ENCODE measurements at places on chromosomes 6 and 20.
A peak's percentile ranks its signal among the peaks of the same experiment; 100 is the strongest.

- no peak for DNase-seq
These were observed 319.1 kb upstream of the QKI start for GRCh38 chr6:163095401-163095800.

- no peak for DNase-seq
These were observed 9.3 kb downstream of the WDR27 start for GRCh38 chr6:169692516-169692915.

- no peak for DNase-seq
These were observed 1.6 kb upstream of the ARMC2 start for GRCh38 chr6:108846628-108847027.

GRCh38 chr6:108350528-108350927 is 55.7 kb downstream of the AFG1L start:
- peak; percentile 38 for DNase-seq

DNA sequence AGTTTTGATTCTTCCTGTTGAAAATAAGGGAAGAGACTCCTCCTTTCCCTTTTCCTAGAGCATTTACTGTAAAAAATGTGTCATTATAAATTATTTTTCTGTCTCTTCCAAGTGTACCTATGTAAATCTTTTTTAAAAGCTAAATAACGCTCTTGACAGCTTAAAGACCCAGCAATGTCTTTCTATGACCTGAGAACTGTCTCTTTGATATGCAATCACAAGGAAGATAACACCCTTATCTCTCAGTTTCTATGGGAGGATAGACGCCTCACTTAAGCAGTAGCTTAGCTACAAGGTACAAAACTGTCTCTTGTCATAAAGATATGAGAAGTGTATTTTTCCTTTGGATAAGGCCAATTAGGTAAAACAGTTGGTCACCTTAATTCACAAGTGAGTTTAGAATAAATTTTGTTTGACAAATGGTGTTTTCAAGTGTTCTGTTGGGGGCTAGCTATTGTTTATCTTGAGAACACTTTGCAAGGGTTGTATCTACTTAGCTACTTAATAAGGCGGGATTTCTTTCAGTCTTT is 980.6 kb upstream of the EYS start:
- no peak for DNase-seq

DNA sequence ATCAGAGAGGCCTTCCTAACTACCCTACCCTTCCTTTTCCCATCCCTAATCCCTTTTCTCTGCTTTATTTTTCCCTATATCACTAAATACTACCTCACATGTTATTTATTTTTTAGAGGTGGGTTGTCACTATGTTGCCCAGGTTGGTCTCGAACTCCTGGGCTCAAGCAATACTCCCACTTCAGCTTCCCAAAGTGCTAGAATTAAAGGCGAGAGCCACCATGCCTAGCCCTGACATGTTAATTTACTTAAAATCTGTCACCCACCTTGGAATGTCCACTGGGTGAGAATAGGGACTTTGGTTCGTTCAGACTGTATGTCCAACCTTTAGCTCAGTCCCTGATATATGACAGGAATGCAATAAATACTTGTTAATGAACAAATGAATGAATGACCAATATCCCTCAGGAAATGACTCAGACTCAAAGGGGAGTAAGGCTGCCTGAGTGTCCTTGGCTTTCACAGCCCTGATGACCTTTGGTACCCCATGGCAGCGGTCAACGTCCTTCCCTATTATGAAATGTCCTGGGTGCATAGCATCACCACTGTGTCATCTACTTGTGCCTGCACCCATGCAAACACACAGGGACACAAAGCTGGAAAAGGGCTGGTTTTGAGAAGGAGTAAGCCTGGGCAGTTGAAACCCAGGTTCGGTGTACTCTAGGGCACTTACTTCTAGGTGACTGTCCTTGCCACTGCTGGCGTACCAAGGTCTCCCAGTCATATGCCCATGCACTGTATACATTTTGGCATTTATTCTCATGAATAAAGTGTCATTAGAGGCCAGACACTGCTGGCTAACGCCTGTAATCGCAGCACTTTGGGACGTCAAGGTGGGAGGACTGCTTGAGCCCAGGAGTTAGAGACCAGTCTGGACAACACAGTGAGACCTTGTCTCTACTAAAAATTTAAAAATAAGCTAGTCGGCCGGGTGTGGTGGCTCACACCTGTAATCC is 26.5 kb downstream of the BCL2L1 start:
- DNase-seq: peak; percentile 94

DNA sequence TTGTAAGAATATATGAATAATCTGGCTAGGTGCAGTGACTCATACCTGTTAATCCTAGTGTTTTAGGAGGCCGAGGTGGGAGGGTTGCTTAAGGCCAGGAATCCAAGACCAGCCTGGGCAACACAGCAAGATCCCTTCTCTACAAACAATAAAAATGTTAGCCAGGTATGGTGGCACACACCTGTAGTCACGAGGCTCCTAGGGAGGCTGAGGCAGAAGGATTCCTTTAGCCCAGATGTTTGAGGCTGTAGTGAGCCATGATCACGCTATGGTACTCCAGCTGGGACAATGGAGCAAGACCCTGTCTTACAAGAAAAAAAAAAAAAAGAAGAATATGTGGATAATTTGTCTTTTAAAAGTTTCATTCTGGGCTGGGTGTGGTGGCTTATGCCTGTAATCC is 75.4 kb downstream of the SH3BGRL2 start:
- no peak for DNase-seq

- DNase-seq: no peak
These were observed 37.0 kb downstream of the PEX7 start for GRCh38 chr6:136859430-136859829.

DNA sequence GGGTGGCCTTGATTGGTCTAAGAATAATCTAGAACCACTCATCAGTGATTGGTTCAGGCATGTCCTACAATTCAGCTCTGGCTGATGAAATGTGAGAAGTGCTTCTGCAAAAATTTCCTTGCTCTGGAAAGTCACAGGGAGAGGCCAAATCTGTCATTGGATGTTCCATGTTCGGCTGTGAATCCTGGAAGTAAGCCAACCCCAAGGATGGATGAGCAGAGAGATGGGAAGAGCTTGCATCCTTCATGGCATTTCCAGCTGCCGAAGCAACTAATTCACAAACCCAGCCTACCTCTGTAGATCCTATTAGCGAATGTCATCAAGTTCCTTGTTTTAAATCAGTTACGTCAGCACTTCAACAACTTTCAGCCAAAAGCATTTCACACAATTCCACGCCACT is 187.2 kb upstream of the SOX4 start:
- no peak for DNase-seq

- peak; percentile 75 for DNase-seq
These were observed 50.7 kb downstream of the SLC26A8 start for GRCh38 chr6:35973670-35974222.

GRCh38 chr6:36319821-36320220 is 16.9 kb downstream of the BNIP5 start:
- DNase-seq: no peak

DNA sequence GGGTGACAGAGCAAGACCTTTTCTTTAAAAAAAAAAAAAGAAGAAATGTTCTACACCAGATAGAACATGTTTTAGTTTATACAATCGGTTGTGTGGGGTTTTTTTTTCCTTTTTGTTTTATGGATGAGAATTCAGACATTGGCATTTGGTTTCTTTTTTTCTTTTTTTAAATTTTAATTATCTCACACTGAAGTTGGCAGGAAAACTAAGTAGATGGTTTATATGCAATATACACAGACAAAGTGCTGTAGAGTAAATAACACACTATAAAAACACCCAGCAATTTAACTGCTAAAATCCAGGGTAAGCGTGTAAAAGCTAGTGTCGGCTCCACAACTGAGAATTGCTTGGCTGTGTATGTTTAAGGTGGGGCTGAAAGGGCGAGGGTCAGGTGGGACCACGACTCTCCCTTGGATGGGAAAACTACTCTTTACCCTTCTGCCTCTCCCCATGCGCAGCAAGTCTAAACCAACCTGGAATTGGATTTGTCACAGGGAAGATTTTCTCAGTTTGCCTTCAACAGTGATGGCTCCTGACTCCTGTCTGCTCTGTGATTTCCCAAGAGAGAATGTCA is 147.1 kb upstream of the MARCKS start:
- DNase-seq: no peak

GRCh38 chr6:63584125-63584514 is 11.8 kb downstream of the LOC128125822 start:
- peak; percentile 51 for DNase-seq

- no peak for DNase-seq
These were observed 84.8 kb downstream of the MRPL14 start for GRCh38 chr6:44042261-44042988.

DNA sequence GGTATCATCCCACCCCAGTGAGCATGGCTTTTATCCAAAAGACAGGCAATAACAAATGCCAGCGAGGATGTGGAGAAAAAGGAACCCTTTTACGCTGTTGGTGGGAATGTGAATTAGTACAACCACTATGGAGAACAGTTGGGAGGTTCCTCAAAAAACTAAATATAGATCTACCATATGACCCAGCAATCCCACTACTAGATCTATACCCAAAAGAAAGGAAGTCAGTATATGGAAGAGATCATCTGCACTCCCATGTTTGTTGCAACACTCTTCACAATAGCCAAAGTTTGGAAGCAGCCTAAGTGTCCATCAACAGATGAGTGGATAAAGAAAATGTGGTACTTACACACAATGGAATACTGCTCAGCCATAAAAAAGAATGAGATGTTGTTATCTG is 5.9 kb upstream of the KIAA1755 start:
- DNase-seq: no peak

GRCh38 chr20:50202677-50203076 is 12.0 kb downstream of the CEBPB start:
- DNase-seq: no peak

DNA sequence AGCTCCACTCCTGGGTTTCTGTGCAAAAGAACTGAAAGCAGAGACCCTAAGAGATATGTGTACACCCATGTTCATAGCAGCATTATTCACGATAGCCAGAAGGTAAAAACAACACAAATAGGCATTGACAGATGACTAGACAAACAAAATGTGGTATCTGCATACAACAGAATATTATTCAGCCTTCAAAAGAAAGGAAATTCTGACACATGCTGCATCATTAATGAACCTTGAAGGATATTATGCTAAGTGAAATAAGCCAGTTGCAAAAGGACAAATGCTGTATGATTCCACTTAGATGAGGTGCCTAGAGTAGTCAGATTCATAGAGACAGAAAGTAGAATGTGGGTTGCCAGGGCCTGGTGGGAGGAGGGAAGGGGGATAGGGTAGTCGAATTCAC is 17.8 kb downstream of the AAR2 start:
- DNase-seq: no peak

- no peak for DNase-seq
These were observed 766 bp upstream of the TBC1D22B start for GRCh38 chr6:37256692-37257319.

DNA sequence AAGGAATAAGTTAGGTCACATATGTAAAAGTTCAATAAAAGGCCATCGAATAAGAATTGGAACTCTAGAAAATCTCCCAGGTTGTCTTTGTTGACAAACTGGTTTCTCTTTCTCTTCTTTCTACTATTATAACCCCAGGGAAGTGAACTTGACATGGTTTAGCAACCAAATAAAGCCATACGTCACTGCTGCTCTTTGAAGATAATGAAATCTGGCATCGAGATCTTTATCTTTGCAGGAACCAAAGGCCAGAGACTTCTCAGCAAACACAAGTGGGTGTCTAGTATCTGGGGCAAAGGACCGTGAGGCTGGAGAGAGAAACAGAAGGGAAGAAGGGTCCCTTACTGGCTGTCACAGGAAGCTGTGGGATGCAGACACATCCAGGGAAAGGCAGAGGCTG is 286.7 kb upstream of the CDYL start:
- peak; percentile 12 for DNase-seq

DNA sequence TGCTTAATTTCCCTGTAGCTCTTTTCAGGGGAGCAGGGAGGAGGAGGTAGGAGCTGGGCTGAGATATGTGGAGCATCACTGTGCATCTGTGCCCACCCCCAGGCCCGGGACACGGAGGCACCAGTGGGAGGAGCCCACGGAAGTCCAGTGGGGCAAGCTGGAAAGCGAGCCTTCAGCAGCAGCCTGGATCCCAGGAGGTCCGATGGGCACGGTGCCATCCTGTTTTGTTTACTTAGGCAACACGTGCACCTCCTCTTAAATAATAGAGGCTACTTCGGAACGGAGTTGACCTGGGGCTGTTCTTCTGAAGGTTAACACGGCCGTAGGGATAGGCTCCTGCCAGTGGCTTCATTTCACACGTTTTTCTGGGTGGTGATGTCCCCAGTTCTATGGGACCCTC is 51.6 kb downstream of the CDH4 start:
- DNase-seq: no peak

DNA sequence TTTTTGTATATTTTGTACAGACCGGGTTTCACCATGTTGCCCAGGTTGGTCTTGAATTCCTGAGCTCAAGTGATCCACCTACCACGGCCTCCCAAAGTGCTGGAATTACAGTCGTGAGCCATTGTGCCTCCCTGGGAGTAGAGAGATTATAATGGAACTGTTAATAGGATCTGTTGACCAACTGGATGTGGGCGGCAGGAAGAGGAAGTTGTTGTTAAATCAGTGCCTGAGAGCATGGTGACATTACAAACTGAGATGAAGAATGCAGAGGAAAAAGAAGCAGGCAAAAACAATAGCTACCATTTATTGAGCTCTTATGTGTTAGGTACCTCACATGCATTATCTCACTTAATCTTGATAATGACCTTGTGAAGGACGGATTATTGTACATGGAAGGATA is 9.2 kb upstream of the L3MBTL3 start:
- no peak for DNase-seq

DNA sequence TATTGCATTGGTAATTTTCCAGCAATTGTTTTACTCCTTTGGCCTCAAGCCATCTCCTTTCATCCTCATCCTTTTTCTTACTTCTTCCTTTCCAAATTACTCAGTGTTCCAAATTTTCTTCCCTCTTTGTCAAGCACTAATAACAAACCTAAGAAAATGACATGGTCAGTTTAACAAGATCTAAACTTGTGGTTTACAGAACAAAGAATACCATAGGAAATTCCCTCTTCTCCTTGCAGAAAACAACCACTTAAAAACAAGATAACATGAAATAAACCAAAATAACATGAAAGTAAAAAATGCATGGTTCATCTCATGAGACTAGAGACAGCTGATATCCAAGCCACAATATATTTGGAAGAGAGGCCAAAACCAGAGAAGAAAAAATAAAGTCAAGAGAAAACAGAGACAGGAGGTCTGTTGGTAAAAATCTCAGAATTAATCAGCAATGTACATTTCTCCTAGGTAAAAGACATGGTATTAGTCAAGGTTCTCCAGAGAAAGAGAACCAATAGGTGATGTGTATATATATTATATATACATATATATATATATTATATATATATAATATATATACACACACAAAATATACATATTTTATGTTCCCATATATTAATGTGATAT is 51.0 kb upstream of the SENP6 start:
- DNase-seq: peak; percentile 59

DNA sequence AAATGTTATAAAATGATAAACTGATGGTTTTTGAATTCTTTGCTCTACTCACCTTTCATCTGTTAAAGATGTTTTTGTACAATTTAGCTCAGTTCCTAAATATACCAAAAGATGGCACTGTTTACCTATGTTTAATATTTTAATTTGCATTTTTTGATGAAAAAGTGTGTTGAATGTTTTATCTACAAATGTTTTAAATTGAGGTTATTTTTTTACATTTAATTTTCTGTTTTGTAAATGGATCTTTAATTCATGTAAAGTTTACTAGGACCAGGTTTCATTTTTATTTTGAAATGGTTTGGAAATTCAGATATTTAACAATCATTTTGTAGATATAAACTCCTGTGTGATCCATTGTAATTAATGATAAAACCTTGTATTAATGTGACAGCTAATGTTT is 30.0 kb downstream of the CDKAL1 start:
- peak; percentile 33 for DNase-seq

All from renal cortical epithelial cell (primary cell).